ENCODE measurements at places on chromosomes 2 and 18. TPM values are rescaled to one million over a fixed set of nuclear protein-coding genes. Genes with fewer than 3 reads are reported as not detected.

DNA sequence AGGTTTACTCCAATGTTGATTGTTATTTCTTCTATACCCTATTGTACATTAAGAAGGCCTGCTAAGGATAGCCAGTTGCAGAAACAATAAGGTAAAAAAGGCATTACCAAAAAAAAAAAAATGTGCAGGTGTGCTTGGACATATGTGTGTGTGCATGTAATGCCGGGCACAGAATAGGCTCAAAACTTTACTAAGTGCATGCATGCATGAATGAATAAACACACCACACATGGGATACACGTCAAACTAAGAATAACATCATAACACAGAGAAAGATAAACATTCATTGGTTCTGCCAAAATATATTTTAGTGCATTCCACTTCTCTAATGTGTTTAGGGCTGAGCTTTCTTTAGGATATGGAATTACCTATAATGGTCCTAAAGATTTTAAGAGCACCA lies 298.2 kb downstream of the TCF4 start:
- DNase-seq: no peak

DNA sequence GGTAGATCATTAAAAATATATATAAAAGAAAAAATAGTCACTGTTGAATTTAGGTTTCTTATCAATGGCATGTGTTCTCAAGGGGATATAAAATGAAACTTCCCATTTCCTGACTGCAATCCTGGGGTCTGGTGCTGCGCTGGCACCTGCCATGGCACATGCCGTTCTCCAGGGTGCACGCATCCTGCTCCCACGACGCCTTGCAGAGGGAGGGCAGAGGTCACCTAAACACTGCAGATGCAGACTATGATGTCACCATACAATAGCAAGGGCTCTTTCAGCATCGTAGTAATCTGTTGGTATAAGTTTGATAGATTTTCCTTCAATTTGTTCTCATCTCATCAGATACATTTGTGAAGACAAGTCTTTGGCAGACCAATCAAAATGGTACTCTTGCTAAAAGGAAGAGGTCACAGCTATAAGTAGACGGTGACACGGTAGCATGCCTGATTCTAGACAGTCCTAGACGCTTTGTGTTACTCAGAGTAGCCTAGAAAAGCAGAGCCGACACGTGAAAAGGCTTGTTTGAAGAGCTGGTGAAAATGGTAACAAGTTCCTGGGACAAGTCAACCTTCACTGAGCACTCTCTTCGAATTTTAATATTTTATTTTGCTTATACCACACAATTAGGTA lies 761.4 kb downstream of the DCDC2C start:
- DNase-seq: no peak

DNA sequence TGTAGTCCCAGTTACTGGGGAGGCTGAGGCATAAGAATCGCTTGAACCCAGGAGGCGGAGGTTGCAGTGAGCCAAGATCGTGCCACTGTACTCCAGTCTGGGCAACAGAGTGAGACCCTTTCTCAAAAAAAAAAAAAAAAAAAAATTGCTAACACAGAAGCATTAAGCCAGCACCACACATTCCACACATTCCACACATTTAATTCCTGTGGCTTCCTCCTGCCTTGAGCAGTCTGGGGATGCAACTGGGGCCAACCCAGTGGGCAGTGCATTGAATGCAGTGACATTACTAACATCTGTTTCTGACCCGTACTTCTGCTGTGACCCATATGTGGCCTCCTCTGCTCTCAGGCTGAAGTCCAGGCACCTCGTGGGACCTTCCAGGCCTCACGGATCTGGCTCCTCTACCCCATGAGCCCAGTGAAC lies 107.0 kb downstream of the BCL2L11 start:
- DNase-seq: no peak

GRCh38 chr2:88885679-88886416 lies 194.4 kb downstream of the RPIA start:
- no peak for DNase-seq

- no peak for DNase-seq
Observed at GRCh38 chr2:45237850-45238542, 228.7 kb upstream of the SIX2 start.

- no peak for DNase-seq
Observed at GRCh38 chr2:59000796-59001195, 759.7 kb upstream of the FANCL start.

The SPP2 gene
- polyA plus RNA-seq: not detected

GRCh38 chr2:163456953-163457743 lies 278.7 kb downstream of the FIGN start:
- no peak for DNase-seq

The TCF23 gene
- polyA plus RNA-seq: not detected

DNA sequence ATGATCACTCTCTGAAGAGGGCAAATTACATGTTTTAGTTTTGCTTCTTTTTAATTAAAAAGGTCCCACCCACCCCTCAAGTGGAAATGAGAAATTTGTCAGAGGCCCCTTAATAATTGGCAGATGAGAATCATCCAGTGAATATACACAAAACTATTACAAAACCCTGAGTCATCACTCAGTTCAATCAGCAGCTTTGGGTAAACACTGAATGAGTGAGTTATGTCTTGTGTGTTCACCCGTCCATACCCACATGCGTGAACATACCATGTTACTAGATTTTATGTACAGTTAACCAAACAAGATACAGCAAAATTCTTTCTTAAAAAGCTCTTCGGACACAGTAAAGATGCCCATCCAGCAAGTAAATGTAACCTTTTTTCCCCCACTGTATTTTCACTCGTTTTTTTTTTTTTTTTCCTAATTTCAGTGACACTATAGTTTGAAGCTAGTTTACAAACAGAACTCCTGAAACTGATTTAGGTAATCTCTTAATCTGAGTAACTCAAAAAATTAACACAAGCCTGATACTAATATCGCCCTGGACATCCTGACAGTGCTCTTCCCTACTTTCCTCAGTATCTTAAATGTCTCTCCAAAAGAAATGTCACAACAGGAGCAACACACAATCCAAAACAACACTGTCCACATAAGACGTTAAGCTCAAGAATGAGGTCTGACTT lies 1.4 kb downstream of the PSME4 start:
- DNase-seq: no peak

GRCh38 chr18:78587626-78588600 lies 391.7 kb upstream of the SALL3 start:
- DNase-seq: no peak

- no peak for DNase-seq
Observed at GRCh38 chr18:26317398-26317797, 91.2 kb downstream of the TAF4B start.

DNA sequence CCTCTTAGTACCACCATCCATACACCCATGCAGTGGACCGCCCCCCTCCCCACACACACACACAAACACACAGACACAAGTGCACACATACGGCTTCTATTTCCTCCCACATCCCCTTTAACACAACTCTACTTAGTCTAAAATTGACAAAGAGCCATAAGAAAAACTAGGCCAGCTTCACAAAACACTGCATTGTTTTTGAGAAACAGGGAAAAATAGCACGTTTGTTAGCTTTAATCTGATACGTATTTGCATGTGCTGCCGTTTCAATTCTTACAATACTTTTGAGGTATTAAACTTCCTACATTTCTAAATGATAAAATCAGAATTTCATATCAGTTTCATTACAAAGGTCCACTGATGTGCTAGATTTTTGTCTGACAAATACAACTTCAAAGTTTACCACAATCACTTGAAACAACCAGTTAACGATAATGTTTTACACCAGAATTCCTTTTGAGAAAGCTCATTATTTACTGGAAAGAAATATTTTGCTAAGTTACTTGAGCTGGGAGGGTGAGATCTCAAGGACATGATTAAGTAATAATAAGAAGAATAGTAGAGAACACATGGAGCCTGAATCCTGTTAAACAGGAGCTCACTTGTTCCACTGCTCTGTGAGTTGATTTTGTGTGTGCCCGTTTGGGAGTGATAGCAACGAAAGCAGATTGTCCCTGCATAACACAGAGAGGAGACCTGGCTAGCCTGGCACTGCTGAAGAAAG lies 74.5 kb downstream of the MOGAT1 start:
- DNase-seq: no peak

DNA sequence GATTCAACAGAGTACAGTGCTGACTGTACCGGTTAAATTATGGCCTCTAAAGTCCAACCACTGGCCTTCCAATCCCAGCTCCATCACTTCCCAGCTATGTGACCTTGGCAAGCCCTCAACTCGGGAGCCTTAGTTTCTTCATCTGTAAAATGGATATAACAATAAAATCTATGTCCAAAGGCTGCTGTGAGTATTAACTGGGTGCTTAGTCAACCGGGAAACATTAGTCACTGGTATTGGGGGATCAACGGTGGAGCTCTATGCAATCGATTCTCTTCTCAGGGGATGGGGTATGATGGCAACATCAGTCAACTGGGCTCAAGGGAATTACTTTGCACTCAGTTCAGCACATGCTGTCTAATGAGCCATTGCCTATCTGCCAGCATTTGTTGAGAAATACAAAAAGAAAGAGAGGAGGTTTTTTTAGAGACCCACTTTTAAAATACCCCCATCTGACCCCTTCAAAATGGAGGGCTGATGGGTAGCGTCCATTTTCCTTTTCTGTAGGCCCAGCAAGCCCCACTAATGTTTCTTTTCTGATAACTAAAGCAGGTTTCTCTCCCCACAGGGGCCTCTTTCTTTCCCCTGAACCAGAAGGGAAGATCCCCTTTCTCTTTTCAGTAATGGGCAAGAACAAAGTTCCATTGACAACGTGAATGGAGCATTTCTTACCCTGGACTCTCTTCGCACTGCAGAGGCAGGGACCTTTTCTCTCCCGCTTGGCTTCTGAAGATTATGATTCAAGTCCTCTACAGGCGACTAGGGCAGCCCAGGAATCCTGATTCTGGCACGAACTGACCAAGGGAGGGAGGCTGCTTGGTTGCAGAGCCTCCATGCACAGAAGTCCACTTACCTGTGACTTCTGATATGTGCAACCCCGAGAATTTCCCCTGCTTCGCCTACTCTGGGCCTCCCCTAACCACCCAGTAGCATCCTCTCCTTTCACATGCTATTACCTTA lies 8.7 kb upstream of the AGFG1 start:
- no peak for DNase-seq
